ENCODE measurements at places on chromosomes 13 and 19.
A peak's percentile ranks its signal among the peaks of the same experiment; 100 is the strongest.

GRCh38 chr19:29395111-29395733 is 130.6 kb upstream of the VSTM2B start:
- DNase-seq: no peak

GRCh38 chr13:79806821-79807220 is 325.9 kb downstream of the NDFIP2 start:
- DNase-seq: no peak

GRCh38 chr19:6551607-6552450 is 21.0 kb downstream of the TNFSF9 start:
- DNase-seq: peak; percentile 60

- DNase-seq: no peak
Measured at GRCh38 chr13:30803749-30804148, 68.4 kb downstream of the ALOX5AP start.

DNA sequence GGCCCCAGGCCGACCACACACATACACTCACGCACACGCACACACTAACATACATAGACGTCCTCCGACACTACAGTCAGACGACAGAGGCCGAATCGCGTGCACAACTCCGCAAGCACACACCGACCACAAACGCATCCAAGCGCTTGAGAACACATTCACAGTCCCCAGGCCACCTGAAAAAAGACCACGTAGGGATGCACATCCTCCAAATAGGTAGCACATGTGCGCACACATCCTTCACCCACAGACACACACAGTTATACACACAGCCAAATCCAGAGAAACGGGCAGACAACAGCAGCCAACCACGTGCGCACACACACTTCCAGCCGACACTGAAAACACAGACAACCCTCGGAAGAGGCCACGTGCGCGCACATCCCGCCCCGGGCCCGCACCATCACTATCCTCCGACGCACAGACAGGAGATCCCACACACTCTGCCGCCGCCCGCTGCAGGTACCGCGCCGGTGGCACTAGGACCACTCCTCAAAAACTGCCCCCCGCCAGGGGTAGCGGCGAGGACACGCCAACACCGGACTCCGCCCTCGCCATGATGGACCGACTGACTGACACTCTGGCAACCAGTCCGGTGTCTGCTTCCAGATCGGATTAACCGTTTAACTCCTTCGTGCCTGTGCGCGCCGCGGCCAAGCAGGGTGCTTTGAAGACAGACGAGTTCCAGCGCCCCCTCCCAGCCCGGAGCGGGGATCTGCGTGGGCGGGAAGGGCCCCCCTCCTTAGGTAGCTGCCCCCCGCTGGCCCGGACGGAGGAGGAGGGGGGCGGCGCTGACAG is 493 bp upstream of the PDE4A start:
- no peak for DNase-seq

DNA sequence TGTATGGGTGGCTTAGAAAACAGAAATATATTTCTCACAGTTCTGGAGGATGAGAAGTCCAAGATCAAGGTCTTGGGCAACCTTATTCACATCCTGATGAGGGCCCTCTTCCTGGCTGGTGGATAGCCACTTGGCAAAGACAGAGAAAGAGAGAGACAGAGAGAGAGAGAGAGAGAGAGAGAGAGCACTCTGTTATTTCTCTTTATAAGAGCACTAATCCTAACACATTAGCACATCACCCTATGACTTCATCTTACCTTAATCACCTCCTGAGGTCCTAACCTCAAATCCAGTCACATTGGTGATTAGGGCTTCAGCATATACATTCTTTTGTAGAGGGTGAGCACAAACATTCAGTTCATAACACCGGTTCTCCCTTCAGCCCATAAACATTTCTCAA is 430.3 kb downstream of the EFNB2 start:
- DNase-seq: no peak

- no peak for DNase-seq
Measured at GRCh38 chr19:31937983-31938382, 407.4 kb upstream of the ZNF507 start.

DNA sequence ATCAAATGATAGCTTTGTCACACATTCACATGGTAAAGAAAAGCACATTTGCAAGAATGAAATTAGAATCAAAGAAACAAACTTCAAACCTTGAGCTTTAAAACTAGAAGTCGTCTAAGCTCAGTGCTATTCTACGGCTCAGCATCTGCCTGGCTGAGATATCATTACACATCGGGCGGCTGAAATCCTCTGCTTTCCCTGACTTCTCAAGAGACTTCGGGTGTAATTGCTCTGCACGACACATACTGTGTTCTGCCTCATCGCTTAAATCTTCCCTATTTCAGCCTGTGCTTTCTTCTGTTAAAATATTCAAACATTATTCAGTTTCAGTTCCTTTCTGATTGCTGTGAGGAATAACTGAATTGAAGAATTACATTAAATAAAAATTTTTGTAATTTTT is 265.3 kb downstream of the NALCN start:
- no peak for DNase-seq

DNA sequence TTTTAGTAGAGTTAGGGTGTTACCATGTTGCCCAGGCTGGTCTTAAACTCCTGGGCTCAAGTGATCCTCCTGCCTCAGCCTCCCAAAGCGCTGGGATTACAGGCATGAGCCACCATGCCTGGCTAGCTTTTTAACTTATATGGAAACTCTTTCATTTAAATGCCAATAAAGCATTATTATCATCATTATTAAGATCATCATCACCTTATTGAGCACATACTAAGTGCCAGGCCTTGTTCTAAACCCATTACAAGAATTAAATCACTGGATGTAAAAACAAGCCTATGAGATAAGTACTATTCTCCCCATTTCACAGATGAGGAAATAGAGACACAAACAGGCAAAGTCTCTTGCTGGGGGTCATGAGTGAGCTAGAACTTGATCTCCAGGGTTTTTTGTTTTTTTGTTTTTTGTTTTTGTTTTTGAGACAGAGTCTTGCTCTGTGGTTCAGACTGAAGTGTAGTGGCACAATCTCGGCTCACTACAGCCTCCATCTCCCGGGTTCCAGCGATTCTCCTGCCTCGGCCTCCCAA is 1.3 kb downstream of the GMFG start:
- no peak for DNase-seq

- DNase-seq: no peak
Measured at GRCh38 chr19:49200238-49200862, 42.8 kb downstream of the TRPM4 start.

- peak; percentile 41 for DNase-seq
Measured at GRCh38 chr19:49422407-49423070, 702 bp downstream of the PTH2 start.

DNA sequence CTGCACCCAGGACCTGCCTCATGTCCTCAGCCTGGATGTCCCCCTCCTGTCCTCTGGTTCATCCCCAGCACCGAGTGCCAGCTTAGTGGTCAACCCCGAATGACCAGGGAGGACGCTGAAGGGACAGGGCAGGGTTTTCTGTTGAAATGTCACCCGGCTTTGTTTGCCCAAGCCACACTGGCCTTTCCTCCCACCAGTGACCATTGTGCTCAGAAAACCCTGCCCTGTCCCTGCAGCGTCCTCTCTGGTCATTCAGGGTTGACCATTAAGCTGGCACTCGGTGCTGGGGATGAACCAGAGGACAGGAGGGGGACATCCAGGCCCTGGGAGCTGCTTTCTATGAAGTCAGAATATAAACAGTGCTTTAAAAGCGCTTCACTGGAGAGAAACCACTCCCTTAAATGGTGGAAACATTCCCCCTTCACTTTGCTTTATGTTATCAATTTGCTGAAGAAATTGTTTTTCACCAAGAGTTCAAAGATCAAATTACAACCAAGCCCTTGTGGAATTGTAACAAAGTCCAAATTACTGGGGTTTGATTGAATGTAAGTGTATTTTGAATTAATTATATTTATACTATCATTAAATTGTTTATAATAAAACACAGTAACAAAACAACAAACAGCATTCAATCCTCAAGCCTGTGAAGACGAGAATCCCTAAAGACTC is 21.4 kb downstream of the CARS2 start:
- DNase-seq: no peak

GRCh38 chr13:47372751-47373150 is 475.9 kb upstream of the HTR2A start:
- DNase-seq: no peak

GRCh38 chr19:3163230-3163886 is 15.2 kb upstream of the S1PR4 start:
- peak; percentile 73 for DNase-seq

DNA sequence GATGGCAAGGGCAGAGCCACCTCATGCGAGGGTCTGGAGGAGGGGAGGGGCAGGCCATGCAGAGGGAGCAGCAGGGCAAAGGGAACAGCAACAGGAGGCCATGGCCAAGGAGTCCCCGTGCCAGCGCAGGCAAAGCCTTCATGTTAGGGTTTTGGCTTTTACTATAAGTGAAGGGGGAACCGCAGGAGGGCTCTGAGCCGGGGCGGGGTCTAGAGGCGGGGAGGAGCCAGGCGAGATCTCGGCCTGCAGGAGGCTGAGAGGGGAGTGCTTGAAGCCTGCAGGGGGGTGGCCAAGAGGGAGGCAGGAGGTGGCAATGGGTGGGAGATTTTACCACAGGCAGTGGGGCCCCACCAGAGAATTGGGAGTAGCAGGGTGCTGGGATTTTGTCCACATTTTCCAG is 6.3 kb downstream of the ARHGAP33 start:
- DNase-seq: no peak

GRCh38 chr13:99051768-99052455 is 74.0 kb upstream of the DOCK9 start:
- no peak for DNase-seq

DNA sequence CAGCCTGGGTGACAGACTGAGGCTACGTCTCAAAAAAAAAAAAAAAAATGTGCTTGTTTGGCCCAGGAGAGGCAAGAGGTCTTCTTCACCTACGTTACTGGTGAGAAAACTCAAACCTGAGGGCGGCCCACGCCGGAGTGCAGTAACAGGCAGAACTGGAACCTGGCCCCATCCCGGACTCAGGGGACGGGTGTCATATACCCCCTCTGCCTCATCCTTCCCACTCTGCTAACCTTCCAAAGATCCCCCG is 414 bp upstream of the ADAT3 start:
- no peak for DNase-seq

DNA sequence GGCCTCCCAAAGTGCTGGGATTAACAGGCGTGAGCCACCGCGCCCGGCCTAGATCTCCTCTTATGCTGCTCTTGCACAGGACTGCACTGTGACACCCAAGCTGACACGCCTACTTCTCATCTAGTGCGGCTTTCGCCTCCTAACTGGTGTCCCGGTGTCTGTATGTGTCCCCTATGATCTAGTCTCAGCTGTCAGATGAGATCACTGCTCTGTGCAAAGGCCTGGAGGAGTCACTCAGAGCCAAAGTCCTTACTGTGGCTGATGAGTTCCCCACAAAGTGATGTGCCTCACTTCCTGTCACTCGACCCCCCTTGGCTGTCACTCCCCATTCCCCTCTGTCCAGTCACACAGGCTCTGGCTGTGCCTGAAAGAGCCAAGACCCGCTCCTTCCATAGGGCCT is 2.5 kb downstream of the ZNF556 start:
- DNase-seq: no peak

All from activated CD8-positive, alpha-beta memory T cell treated with anti-CD3 and anti-CD28 coated beads, Interleukin-2, amount 50 U/mL, for 4 hours (primary cell).